ENCODE measurements at places on chromosomes 4 and X.
A peak's percentile ranks its signal among the peaks of the same experiment; 100 is the strongest.

DNA sequence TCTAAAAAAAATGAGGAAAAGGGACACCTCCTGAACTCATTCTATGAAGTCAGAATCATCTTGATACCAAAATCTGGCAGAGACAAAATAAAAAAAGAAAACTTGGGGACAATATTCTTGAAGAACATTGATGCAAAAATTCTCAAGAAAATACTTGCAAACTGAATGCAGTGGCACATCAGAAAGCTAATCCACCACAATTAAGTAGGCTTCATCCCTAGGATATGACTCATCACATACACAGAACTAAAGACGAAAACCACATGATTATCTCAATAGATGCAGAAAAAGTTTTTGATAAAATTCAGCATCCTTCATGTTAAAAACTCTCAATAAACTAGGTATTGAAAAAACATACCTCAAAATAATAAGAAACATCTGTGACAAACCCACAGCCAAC, 98.3 kb downstream of the FAM47B start:
- DNase-seq, result no peak

DNA sequence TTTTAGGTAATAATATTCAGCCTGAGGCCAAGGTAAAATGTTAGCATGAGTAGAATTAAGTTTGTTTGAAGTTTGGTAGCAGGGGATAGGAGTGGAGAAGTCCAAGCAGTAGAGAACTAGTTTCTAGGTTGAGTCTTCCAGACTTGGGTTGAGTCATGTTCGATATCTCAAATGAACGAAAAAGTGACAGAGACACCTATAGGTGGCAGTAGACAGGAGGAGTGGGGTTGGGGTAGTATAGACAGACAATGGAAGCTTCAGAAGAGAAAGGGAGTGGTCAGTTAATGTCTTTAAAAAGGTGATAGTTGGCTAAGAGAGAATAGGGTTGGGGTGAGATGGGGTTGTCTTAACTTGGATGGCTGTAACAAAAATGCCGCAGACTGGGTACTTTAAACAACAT, 58.7 kb upstream of the EMCN start:
- no peak for DNase-seq

GRCh38 chr4:75892508-75892907, 9.7 kb downstream of the PPEF2 start:
- no peak for DNase-seq

DNA sequence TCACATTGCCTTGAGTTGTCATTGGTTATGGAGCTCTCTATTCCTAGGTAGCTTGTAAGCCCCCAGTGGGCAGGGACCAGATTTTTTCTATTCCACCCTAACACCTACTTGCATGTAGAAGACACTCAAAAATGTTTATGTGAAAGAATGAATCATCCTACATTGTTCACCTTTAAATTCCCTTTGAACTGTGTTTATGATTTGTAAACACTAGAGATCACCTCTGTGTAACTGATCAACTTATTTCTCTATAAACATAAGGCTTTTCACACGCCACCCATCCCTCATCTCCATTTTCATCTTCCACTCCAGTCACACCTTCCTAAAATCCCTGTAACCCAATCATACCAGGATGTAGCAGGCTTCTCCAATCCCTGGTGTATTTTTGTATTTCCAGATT, 142.6 kb upstream of the LEF1 start:
- no peak for DNase-seq

DNA sequence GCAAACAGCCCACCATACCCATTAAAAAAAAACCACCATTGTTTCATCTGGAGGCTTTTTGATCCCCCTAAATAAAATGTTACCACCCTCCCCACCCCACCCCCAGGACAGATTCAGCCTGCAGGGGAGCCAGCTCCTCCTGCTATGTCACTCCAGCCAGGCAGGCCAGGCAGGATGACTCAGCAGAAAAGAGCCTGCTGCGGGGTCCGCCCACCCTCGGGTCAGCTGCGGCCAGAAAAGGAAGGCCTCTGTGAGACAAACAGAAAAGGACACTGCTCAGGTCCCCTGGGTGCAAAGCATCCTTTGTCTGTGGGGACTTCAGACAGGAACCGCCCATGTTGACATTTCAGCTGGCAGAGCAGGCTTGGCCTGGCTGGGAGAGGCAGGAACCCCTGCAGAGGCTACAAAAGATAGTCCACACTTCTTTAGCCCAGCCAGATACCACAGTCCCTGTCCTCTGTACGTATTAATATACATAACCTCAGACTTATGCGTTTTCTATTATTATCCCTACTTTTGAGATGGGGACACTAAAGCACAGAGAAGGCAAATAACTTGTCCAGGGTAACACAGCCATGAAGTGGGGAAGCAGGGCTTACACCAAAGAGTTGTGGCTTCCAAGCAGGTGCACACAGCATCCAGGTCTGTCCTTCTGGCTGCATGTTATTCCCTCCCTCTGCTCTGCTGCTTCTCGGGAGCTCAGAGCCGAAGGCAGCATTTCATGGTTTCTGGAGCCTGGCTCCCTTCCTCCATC, 147.7 kb downstream of the CPEB2 start:
- DNase-seq, result peak; percentile 70

DNA sequence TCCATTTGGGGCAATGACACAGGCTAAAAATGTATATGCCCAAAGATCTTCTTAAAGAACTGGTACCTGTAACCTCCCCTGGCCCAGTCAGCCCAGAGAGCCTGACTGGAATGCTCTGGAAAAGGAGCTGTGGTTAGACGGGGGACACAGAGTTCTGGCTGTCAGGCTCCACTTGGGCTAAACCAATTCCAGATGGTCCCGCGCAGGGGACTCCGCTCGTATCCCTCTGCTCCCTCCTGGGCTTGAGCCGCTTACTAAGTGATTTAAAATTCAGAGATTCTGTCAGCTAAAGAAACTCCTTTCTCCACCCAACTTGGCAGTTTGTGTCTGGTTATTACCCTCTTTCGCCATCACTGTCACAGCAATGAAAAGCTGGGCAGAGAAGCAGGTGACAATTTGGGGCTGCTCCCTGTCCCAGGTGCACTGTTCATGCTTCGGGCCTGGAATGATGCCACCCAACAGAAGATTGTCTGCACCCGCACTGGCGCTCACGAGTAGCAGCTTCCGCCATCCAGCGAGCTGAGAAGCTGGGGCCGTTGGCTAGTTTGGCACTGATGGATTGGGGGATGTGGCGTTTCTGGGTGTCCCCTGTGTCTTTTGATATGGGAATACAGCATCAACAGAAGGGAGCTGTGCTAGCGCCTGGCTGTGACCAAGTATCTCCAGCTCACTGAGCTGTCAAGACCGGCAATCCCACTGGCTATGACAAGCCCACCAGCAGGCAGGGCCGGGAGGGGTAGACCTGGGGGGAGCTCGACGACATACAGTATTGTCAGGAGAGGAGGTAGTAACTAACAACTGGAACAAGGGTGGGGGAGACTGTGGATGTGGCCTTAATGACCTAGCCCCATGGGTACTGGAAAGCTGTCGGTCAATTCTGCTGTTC, 6.7 kb upstream of the IRAK1 start:
- DNase-seq, result no peak

DNA sequence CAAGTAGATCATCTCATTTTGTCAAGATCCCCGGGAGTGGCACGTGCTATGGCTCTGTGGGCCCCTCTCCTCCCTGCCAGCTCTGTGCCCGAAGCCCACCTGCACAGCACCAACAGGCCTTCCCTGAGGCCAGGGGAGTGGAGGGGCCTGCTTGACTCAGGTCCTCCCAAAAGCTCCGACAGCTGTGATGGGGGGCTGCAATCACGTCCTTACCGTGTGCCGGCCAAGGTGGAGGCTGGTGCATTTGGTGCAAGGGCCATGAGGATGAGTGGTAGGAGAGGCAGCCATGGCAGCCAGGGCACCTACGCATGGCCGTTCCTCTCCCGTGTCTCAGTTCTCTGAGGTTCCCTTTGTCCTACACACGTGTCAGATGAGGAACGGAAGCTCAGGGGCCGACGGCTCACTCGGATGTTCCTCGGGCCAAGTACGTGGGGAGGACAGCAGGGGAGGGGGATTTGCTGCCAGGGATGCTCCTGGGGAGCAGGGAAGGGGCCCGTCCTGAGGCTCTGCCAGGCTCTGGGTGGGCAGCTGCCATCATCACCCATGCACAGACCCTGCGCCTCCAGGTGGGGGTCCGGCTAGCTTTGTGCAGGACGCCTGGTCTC, 95.8 kb downstream of the HMX1 start:
- DNase-seq, result no peak
